ENCODE measurements at places on chromosomes 3 and 15. TPM values are rescaled to one million over a fixed set of nuclear protein-coding genes. Genes with fewer than 3 reads are reported as not detected.

DNA sequence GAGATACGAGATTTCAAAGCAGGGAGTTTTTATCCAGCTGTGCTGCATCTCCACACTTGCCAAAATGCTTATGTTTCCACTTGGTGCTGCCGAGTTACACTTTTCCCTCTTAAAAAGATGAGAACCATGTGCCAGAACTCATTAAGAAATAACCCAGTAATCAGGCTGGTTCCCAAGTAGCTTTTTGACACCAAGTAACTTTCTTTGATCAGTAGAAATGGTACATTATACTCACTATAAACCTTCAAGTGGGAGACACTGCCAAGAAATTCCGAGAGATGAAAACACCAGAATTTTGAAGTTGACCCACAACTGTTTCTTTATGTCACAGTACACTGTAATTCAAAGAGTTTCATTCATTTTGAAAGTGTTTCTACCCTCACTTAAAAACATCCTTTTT is 164.6 kb upstream of the CCDC54 start:
- no peak for DNase-seq

DNA sequence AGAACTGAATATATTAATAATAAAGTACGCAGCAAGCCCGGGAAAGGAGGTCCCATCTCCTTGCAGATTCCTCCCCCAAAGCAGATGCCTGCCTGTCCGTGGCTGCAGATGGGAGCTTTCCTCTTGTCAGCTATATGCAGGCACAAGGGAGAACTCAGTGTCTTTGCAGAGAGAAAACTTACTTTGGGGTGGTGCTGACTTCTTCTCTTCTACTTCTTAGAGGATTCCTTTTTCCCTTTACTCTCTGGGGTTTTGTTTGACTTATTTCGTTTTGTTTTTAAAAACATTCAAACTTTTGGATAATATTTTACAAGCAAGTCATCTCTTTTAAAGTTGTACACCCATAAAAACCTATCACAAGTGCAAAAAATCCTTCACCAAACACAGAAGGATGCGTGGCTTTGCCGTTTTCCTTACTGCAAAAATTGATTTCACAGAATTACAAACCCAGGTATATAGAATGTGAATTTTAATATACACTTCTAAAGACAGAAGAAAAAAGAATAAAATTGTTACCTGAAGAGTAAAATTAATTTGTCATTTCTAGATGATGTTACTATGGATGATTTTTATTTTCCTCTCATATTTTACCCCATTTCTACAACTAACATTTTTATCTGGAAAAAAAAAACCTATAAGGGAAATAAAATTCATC is 65.3 kb upstream of the IGF1R start:
- no peak for DNase-seq

DNA sequence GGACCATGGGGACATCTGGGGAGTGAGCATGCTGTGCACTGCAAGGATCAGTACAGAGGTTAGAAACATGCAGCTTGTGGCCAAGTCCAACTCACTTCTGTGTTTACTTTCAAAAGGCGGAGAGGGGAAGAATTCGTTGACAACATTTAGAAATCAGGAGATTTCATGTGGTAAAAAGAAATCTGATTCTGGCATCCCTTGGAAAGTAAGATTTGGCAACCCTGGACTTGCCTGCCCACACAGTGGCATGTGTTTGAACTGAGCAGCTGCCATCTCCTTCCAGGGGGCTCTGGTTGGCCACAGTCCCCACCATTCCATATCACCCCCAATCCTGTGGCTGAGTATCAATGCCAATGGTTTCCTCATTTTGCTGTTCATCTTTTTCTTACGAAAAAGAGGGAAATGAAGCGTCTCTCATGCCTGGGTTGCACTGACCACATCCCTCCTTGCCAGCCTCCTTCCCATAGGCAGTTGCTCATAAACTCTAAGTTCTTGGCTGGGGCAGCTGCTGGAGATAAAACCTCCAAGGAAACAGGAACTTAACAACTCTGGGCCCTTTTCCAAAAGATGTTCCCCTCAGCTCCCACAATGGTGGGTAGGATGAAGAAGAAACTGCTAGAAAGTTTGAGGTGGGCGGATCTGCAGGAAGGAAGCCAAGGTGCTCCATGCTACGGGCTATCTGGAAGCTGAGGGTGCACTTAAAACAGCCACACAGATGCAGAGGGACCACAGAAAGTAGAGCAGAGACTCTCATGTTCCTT is 29.2 kb downstream of the SLC6A11 start:
- DNase-seq: no peak

- DNase-seq: no peak
These were observed 235.5 kb downstream of the PTPRG start for GRCh38 chr3:61796911-61797310.

- no peak for DNase-seq
These were observed 7.4 kb downstream of the DPH3 start for GRCh38 chr3:16257309-16257708.

GRCh38 chr3:115713284-115713683 is 90.0 kb downstream of the GAP43 start:
- DNase-seq: no peak

GRCh38 chr3:12886736-12887135 is 45.4 kb upstream of the RPL32 start:
- DNase-seq: no peak

GRCh38 chr3:159126261-159127020 is 324.6 kb downstream of the MFSD1 start:
- DNase-seq: no peak

GRCh38 chr15:53675832-53676231 is 83.6 kb downstream of the WDR72 start:
- no peak for DNase-seq

GRCh38 chr3:58494107-58494506 is 2.2 kb downstream of the KCTD6 start:
- DNase-seq: no peak

GRCh38 chr3:133865136-133865855 is 30.4 kb downstream of the RAB6B start:
- no peak for DNase-seq

DNA sequence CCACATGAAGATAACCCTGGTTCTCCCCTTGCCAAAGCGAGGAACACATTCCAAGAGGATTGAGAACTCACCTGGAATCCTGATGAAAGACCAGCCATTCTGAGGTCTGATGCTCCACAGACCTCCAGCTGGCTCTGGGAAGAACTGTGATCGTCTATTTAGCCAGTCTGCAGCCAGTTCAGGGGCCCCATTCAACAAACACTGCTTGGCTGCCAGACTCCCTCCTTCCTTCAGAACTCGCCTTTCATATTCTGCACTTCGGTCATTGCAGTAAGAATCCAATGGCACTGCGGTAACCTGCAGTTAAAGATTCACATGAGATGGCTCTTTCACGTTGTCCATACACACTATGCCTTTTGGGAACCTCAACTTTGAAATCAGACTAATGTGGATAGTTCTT is 67.6 kb downstream of the CHAC1 start:
- no peak for DNase-seq

DNA sequence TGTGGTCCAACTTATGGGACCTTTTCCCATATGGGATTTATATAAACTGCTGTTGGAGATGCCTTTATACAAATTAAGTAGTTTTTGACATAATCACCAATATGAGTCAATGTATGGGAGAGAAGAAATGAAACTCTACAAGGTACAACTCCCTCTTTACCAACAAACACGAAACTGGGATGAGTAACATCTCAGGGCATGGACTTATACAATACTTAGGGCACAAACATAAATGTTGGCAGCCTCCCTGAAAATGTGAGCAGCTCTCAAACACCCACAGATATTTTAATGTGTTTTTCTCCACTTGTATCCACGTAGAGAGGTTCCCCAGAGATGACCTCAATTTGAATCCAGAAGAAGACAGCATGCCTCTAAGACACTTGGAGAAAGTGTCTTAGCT is 161.6 kb downstream of the MAGI1 start:
- no peak for DNase-seq

DNA sequence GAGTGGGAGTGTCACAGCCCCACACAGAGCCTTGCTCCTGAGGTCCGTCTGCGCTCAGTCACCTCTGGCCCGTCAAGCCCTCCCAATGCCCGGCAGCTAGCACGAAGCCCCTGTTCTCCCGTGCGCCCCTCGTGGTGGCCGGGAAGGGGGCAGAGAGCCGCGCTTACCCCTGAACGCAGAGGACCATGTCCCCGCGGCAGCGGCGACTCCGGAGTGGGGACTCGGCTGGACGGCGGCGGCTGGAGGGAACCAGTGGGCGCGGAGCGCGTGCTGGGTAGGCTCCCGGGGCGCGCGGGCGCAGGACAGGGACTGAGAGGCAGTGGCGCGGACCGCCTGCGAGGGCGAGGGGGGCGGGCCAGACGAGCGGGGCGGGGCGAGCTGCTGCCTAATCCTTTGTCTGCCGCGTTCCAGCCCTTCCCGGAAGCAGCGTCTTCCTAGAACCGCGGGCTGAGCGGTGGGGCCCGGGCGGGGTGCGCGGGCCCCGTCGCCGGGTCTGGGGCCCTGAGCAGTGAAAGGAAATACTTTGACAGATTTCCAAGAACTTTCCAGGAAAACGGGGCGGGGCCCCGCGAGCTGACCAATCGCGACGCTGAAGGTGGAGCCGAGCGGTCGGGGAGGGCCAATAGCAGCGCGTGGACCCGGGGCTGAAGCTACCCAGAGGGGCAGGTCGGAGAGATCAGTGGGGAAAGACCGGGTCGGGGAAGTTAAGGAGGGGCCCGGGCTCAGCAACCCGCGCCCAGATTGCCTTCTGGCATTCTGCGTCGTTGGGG is at the start of gene CISH:
Gene CISH (minus strand): TSS at position 311 of the 770 bp plus-strand sequence. CDS start 124 bp downstream, at position 187.
- peak; percentile 98 for DNase-seq

DNA sequence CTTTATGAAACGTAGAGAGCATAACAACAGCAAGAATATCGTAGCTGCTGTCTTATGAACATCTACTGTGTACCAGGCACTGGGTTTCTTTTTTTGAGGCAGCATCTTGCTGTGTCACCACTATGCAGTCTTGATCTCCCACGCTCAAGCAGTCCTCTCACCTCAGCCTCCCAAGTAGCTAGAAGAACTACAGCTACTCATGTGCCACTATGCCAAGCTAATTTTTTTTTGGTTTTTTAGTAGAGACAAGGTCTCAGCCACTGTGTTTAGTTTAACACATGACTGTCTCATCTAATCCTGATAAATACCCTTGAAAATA is 129.9 kb downstream of the VGLL4 start:
- DNase-seq: no peak

DNA sequence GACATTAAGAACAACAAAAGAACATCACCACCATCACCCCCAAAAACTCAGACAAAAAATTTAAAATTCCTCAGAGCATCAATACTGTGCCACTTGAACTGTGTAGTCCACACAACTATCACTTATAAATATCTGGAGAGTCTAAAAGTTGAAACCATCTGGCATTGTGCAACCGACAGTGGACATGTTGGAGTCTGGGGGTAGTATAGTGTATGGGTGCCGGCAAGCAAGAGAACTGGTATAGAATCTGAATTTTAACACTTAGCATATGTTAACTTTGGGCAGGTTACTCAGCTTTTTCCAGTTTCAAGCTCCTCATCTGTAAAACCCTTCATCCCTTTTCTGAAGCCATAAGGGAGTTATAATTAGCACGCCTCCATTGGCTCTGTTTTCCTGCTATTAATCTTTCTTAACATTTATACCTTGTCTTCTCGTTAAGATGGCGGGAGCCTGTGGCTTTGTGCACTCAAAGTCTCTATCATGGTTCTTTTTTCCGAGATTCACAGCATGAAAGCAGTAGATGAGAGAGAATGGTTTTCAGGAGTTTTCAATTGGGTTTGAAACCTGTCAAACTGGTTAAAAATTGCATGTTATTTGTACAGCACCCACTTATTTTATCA is 255.7 kb upstream of the TBL1XR1 start:
- no peak for DNase-seq

GRCh38 chr3:67569324-67569723 is 85.1 kb downstream of the SUCLG2 start:
- DNase-seq: no peak

DNA sequence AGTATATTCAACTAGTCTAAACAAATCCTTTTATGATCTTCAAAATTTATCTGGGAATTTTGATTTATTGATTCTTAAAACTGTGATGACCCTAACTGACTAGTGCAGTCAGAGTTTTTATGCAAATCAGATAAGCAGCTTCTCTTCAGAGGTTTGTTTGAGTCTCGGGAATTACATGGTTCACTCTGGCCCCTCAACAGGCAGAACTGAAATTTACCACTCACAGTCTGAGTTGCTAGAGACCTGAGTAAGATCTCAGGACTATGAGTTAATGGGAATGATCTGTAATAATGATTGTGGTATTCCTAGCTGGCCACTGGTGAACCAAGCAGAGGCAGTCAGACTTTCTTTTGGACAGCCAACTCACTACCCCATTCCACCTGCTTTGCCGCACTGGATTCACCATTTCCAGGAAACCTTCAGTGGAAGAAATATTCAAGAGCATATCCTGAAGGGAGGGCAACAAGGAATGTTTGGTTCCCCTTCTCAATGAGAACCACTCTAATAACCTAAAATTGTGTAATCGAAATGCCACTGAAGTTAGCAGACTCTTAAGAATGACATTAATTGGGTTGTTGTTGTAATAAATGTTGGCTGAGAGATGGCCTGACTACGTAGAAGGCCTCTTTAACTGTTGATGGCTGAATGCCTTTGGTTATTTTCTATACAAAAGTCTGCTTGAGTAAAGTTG is 11.5 kb upstream of the DNAJC13 start:
- no peak for DNase-seq

GRCh38 chr3:146621723-146622122 is 16.6 kb upstream of the PLSCR5 start:
- DNase-seq: no peak

DNA sequence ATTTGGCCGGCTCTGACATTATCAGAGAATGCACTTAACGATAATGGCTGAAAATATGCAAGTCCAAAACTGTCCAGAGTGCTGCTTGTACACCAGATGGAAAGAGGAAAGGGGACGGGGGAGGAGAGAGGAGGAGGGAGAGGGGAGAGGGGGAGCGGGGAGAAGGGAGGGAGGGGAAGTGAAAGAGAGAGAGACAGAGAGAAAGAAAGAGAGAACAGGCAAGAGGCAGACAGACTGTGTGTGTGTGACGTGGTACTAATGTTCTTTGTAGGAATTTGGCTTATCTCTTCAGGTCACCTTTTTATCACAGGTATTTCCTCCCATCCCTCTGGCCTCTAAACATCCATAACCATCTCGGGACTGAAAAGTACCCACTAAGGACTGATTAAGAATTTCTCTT is 75.1 kb upstream of the LMOD3 start:
- no peak for DNase-seq

- no peak for DNase-seq
These were observed 15.1 kb upstream of the UACA start for GRCh38 chr15:70778258-70779076.

The VEPH1 gene
- total RNA-seq: 4.2 TPM

The FOXB1 gene
- total RNA-seq: not detected

The ISY1 gene
- 32.0 TPM for total RNA-seq

The SLC27A2 gene
- 37.2 TPM for total RNA-seq

The MYZAP gene
- total RNA-seq: 12.9 TPM

The CEP19 gene
- 0.43 TPM for total RNA-seq

The PLCB2 gene
- 11.2 TPM for total RNA-seq

The PTH1R gene
- 1.7 TPM for total RNA-seq

The SPSB4 gene
- 0.14 TPM for total RNA-seq

The FBXW12 gene
- total RNA-seq: not detected

The CYP8B1 gene
- not detected for total RNA-seq

The CFAP92 gene
- 2.9 TPM for total RNA-seq

The TADA3 gene
- 67.0 TPM for total RNA-seq
